ENCODE measurements at places on chromosomes 4 and X.

GRCh38 chr4:53598901-53599300, 7.6 kb upstream of the LNX1 start:
- DNase-seq = no peak

GRCh38 chr4:83149865-83150652, 35.5 kb upstream of the PLAC8 start:
- DNase-seq = no peak

GRCh38 chr4:4791299-4792111, 68.0 kb upstream of the MSX1 start:
- no peak for DNase-seq

- DNase-seq = no peak
Measured at GRCh38 chrX:129613596-129613995, 41.2 kb downstream of the APLN start.

Data from stimulated activated CD4-positive, alpha-beta T cell treated with anti-CD3 and anti-CD28 coated beads, Interleukin-1b, Interleukin-23, amount 100 ng/mL, for 4 hours (primary cell).